ENCODE measurements at places on chromosomes 11 and 22.
A peak's percentile ranks its signal among the peaks of the same experiment; 100 is the strongest.

GRCh38 chr11:109426442-109427240 lies 4.7 kb downstream of the C11orf87 start:
- DNase-seq: no peak

DNA sequence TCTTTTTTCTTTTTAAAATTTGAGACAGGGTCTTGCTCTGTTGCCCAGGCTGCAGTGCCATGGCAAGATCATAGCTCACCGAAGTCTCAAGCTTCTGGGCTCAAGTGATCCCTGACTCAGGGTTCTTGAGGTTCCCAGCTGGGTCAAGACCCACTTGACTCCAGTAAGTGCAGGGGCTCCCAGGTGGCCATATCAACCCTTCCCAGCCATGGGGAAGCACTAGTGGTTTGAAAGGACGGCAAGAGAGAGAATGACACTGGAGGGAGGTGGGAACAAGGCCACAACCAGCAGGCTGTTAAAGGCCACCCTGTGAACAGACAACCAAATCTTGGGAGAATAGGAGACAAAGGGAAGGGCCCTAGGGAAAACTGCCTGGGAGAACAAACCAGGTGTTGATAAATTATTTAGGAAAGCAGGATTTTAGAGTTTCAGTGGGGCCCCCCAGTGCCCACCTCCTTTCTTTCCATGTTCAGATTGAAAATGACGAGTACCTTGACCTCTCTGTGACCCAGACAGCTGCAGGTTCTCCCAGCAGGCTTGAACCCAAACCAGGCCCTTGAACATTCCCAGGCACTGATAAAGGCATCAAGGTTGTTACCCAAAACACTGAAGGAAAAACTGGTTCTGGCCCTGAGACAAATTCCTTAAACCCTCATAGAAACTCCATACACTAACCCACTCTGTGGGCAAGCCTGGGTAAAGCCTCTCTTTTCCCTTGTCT lies 28.8 kb downstream of the KLHL22 start:
- DNase-seq: no peak

DNA sequence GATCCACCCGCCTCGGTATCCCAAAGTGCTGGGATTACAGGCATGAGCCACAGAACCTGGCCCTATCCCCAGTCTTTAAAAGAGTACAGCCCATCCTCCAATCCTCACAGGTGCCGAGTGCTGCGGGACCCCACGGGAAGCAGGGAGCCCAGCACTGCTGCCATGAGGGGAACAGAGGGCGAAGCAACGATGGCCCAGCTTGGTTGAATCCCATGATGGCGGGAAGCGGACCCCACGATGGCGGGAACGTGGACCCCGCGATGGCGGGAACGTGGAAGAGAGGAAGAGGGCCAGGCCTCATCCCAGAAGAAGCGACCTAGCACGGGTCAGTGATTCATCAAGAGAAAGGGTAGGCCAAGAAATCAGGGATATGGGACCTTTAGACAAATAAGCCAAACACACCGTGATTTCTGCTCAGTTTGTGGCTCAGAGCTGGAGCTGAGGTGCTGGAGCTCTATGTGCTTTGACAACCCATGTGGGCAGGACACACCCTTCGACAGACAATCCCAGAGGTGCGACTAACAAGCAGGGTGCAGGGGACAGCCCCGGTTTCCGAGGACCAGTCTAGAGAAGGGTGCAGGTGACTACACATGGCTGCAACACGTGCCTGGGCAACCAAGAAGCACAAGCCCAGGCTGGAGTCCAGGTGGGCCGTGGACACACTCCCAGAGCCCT lies 30.9 kb downstream of the BRD1 start:
- no peak for DNase-seq

GRCh38 chr22:25950111-25950510 lies 208.1 kb downstream of the MYO18B start:
- DNase-seq: no peak

DNA sequence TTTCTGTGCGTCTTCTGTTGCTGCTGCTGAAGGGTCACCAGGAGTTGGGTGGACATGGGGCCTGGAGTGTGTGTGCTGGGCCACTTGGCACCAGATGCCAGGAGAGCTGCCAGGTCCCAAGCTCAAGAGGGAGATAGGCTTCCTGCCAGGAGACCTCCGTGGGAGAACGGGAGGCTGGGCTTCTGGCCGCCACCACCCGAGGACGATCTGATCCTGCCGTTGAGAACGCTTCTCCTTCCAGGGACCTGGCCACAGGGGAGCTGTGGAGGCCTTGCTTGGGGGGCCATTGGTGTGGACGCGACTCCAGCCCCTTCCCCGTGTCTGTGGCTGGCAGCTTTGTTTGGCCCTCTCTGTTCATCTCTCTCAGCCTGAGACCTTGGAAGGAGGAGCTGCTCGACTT lies 2.4 kb downstream of the BRSK2 start:
- no peak for DNase-seq

- DNase-seq: no peak
Observed at GRCh38 chr22:47259049-47259448, 496.6 kb downstream of the TBC1D22A start.

DNA sequence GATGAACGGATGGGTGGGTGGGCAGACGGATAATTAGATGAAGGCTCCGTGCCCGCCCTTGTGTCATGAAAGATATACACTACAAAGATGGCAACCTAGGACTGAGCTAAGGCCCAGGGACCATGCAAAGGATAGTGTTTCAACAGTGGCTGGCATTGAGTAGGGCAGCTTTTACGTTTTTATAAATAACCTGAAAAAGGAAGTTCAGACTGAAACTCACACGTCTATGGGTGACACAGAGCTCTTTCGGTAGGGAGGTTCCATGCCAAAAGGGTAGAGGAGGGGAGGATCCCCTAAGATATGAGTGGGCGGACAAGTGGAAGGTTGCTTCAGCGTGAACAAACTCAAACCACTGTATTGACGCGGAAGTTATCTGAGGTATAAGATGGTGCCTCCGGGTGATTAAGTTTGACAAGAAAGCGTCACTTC lies 90.5 kb downstream of the UBASH3B start:
- DNase-seq: no peak

DNA sequence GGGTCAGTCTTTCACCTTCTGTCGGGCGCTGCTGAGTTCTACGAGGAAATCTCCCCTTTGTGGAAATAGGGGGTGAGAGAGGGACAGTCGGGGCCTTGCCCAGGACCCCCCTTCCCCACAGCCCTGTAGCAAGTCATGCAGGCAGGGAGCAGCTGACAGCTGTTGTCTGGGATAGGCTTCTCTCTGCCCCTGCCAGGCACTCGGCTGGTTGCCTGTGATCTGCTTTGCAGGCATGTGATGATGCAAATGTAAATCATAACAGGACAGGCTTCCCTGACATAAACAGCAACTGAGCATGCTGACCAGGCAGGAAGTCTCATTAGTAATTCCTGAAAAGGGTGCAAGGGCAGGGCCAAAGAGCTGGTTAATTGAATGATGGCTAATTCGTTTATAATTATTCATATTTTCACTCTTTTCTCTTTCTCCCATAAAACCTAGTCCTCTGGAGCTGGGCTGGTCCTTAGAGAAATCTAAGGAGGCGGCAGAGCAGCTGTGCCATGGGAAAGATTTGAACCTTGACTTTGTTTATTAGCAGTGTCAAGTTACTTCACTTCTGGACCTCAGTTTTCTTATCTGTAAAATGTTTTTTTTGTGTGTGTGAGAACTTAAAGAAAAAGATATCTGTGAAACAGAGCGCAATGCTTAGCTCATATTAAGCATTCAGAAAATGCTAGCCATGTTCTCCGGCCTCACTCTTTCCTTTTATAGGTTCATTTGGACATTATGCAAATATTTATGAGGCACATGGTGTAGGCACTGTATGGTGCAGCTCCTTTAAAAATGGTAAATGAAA lies 129.7 kb downstream of the LDLRAD3 start:
- peak; percentile 62 for DNase-seq

DNA sequence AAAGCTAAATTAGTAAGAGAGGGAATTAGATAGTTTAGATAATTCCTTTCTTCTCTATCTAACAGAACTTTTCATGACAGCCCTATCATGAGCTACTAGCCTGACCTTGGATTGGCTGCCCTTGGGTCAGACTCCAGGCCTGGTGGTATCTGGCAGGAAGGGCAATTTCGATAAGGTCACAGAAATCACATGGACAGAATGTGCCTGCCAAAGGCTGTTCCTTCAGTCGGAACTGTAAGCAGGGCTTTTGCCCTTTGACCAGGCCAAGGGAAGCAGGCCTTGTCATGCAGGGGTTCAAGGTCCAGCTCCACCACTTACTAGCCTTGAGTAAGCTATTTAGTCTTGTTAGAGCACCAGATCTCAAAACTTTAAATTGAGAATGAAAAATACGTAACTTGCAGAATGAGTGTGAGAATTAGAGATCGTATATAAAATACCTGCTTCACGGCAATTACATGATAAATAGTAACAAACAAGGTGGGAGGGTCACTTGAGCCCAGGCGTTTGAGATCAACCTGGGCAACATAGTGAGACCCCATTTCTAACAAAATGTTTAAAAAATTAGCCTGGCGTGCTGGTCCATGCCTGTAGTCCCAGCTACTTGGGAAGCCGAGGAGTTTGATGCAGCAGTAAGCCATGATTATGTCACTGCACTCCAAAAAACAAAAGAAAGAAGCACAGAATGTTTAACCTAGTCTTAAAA lies 60.8 kb upstream of the SC5D start:
- DNase-seq: no peak

- DNase-seq: no peak
Observed at GRCh38 chr11:132055296-132055695, 684.9 kb downstream of the NTM start.

DNA sequence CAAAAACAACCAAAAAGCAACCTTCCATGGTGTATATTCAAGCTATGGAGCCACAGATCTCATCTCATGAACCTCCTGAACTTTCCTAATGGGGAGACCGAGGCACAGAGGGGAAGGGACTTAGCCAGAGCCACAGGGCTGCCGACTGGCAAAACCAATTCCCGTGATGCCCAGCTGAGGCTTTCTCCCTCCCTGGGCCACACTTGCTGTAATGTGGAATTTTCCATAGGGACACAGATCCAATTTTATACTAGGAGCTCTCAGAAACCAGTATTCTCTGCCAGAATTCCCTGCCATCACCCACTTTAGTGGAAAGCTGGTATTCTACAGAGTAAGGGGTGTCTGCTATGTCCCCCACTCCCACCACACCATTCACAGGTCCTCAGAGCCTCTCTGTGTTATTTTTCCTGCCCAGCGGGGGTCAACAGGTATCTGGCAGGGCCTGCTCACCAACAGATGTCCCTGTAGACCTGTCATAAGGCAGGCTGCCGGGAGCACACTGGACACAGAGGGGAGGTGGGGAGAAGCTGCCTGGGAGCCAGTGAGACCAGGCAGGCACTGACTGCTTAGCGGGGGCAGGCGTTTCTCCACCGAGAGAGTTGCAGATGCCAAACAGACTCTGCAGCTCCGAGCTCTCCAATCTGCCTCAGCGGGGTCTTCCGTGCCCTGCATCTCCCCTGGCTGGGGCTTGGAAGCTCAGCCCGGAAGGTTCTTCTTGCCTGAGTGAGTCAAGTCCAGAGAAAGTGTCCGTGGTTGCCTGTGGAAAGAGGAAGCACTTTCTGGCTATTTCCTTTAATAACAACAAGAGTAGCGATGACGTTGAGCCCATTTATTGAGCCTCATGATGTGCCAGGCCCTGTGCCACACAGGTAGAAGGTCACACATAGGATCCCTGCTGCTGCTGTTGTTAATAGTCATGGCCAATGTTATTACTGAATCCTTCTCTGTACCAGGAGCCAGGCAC lies 26.3 kb downstream of the RPS6KA4 start:
- no peak for DNase-seq

GRCh38 chr22:26981541-26981940 lies 324.2 kb downstream of the MIAT start:
- DNase-seq: no peak

DNA sequence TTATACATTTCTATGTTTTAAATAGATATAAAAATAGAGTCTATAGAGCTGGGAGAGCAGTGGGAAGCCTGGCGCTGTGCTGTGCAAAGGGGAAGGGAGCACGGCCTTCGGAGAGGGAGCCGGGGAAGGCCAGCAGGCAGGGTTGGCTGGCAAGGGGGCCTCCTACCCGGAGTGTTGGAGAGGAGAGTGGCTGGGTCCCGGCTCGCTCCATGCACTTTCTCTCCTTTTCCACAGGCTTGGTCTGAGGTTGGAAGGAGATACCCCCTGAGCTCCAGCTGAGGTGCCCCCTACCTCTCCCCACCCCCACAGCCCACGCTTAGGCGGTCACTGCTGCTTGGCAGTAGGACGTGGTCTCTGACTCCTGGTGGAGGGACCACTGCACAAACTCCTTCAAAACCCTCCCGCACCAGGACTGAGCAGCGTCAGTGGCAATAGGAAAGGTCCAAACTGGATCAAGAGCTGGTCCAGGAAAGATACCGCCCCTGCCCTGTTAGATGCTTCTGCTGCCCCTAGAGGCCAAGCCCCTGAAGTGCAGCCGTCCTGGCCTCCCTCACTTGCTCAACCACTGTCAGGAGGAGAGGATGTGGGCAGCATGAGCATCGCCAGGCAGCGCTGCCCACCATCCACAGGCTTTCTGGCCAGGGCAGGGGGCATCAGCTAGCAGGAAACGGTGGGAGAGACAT lies 52.9 kb downstream of the SYT13 start:
- peak; percentile 93 for DNase-seq

- no peak for DNase-seq
Observed at GRCh38 chr11:108620958-108621772, 27.6 kb upstream of the EXPH5 start.

DNA sequence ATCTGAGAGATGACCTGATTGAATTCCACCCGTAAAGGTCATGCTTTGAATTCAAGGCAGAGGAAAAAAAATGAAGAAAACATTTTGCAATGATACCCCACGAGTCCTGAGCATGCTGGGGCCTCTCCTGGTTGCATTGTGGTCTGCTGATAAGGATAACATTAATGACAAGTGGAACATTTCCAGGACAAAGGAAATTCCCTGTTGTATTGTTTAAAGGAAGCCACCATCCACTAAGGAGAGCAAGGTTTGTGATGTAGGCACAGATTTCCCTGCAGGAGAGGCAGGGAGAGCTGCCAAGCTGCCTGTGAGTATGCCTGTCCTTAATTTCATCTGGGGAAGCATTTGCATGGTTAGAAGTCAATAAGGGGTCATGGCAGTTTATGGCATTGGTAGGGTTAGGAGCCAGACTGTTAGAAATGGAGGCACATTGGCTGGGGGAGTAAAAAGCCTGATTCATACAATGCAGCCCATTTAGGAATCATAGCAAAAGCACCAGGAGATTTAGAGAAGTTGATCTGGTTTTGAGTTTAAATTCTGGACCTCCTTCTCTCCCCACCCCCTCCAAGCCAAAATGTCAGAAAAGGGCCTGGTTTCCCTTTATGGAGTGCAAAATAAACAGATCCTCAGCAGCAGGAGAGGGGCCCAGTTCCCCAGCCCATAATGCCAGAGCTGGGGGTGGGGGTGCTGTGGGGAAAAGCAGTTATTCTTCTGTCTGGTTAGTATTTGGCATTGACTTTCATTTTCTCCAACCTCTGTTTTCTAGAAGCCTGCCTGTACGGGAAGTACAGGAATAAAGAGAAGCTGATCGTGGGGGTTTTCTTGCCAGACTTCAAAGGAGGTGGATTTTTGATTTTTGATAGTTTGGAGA lies 22.1 kb downstream of the FLI1 start:
- DNase-seq: peak; percentile 45

GRCh38 chr11:14336507-14337503 lies 22.2 kb downstream of the RRAS2 start:
- DNase-seq: peak; percentile 60

DNA sequence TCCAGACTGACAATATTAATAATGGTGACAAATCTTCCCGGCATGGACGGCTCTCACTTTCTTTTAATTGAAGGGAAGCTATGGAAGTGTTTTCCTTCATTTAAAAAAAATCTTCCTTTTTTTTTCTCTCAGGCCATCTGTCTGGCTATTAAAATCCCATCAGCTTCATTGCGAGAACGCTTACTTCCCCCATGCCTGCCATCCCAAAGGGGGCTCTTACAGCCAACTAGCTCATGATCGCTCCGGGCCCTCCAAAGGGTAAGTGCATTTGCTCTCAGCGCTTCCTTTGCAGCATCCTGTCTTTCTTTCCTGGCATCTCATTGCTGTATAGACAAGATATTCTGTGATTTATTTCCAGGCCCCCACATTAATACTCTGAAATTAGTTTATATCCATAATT lies 20.7 kb downstream of the CACNG2 start:
- no peak for DNase-seq
